ENCODE measurements at places on chromosomes 1 and 21.

DNA sequence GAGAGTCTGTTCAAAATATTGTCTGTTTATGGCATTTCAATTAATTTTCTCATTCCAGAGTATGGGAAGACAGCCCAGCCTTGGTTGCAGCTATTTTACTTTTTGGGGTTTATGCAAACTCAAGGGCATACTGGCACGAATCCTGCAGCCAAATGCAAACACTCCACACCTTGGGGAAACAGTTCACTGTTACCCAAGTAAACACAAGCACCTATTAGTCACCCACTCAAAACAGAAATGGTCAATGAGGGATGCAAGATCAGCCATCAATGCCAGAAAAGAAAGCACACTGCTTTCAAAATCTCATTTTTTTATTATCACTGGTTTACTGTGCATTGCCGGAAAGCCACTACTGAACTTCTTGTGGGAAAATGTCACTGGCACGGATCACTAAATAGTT, 170.6 kb downstream of the RUNX1 start:
- peaks cover 19% of the 10 kb centered on the region for H3K36me3 ChIP-seq
- peaks cover 25% of the 10 kb centered on the region for H3K4me1 ChIP-seq
- no peak for DNase-seq
- no peaks in the 10 kb centered on the region for H3K27me3 ChIP-seq
- H3K27ac ChIP-seq = peak overlapping the region; percentile 21

- no peak overlapping the region for H3K27ac ChIP-seq
- H3K27me3 ChIP-seq = no peaks in the 10 kb centered on the region
- no peaks in the 10 kb centered on the region for H3K4me1 ChIP-seq
- H3K4me3 ChIP-seq = no peak overlapping the region
- DNase-seq = no peak
- no peaks in the 10 kb centered on the region for H3K36me3 ChIP-seq
These were observed 34.6 kb downstream of the C8B start for GRCh38 chr1:56931211-56931610.

DNA sequence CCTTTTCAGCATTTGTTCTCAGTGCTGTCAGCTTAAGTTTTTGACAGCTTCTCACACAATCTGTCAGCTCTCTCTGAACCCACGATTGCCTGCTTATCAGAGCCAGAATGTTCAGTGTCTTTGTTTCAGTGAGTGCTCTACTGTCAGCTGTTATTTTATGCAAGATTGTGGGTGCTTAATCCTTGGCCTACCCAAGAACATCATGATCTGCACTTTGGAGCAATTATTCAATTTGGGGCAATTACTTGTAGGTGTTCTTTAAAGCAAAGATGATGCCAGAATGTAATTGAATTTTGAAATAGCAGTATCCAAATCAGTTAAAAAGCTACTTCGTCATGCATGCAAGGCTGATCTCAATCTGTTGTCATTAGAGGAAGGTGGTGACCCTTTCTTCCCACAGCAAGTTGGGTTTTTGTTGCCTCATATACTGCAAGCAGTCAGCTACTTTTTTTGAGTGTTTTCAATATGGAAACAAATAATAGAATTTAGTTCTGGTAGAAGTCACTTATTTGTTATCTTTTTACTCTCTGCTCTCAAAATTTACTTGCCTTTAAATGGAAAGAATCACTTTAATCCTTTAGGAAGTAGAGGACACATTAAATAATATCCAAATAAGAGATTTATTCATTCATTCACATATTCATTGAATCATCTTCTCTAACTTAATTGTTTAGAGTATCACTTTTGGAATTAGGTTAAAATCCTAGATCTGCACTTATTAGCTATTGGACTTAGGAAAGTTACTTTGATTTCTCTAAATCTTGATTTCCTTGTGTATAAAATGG, 253.5 kb upstream of the CACYBP start:
- H3K27ac ChIP-seq = no peak overlapping the region
- H3K4me3 ChIP-seq = no peak overlapping the region
- no peaks in the 10 kb centered on the region for H3K4me1 ChIP-seq
- H3K27me3 ChIP-seq = no peaks in the 10 kb centered on the region
- H3K36me3 ChIP-seq = no peaks in the 10 kb centered on the region

DNA sequence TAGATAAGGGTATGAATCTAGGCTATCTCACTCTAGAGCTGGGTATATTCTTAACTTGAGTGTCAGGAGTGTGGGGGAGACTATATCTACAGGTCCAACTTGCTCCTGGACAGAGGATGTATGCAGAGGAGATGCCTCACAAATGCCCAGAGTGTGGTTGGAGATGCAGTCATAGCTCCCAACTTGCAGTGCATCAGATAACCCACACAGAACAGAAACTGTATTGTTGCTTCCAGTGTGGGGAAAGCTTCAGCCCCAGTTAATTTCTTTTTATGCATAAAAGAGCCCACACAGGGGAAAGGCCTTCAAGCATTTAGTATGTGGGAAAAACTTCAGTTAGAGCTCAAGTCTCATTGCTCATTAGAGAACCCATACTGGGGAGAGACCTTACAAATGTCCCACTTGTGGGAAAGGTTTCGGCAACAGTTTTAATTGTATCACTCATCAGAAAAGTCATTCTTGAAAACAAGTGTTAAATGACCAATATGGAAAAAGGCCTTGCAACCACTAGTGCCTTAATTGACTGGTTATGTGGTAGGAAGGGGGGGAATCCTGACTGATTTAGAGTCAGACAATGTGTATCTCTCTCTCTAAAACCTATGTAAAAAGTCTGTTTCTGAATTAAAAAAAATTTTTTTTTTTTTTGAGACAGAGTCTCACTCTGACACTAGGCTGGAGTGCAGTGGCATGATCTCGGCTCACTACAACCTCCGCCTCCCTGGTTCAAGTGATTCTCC, 67.9 kb downstream of the EBNA1BP2 start:
- H3K27me3 ChIP-seq = no peaks in the 10 kb centered on the region
- no peak overlapping the region for H3K4me3 ChIP-seq
- H3K27ac ChIP-seq = no peak overlapping the region
- DNase-seq = no peak

DNA sequence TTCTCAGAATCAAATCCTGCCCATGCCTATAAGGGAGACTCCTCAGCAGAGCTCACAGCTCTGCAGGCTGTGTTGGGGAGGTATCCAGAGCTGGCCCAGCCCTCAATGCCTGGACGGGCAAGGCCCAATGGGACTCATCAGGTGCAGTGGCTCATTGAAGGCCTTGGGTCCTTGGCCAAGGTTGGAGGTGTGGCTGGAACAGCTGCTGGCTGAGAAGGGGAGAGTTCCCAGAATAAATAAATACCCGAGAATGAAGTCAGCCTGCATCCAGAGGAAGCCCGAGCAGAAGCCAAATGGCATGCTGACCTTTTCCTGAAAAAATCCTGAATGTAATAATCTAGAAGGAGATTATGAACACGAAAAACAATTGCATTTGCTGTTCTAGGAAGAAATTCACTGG, 25.2 kb upstream of the IKBKE start:
- no peaks in the 10 kb centered on the region for H3K4me1 ChIP-seq
- H3K4me3 ChIP-seq = no peak overlapping the region
- peak; percentile 54 for DNase-seq
- H3K27me3 ChIP-seq = no peaks in the 10 kb centered on the region

GRCh38 chr1:95685081-95685480, 451.1 kb downstream of the RWDD3 start:
- no peak for DNase-seq
- no peaks in the 10 kb centered on the region for H3K36me3 ChIP-seq
- H3K4me3 ChIP-seq = no peak overlapping the region
- no peaks in the 10 kb centered on the region for H3K27me3 ChIP-seq
- H3K4me1 ChIP-seq = no peaks in the 10 kb centered on the region
- H3K27ac ChIP-seq = no peak overlapping the region

DNA sequence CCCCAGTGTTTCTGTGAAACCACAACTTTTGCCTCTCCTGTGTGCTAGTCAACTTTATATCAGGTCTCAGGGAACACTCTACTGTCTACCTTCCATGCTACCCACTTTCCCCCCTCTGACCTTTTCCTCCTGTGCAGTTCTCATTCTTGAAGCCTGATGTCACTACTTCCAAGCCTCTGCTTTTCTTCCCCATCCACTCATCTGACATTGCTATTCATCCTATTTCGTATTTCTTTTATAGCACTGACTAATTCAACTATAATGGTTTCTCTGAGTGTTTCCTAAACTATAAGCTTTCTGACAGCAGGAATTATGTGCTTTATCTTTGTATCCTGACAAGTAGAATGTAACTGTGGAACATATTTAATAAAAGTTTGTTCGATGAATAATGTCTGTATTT, 18.2 kb upstream of the DPH5 start:
- no peaks in the 10 kb centered on the region for H3K27me3 ChIP-seq
- no peak for DNase-seq
- H3K4me1 ChIP-seq = no peaks in the 10 kb centered on the region
- H3K36me3 ChIP-seq = no peaks in the 10 kb centered on the region

DNA sequence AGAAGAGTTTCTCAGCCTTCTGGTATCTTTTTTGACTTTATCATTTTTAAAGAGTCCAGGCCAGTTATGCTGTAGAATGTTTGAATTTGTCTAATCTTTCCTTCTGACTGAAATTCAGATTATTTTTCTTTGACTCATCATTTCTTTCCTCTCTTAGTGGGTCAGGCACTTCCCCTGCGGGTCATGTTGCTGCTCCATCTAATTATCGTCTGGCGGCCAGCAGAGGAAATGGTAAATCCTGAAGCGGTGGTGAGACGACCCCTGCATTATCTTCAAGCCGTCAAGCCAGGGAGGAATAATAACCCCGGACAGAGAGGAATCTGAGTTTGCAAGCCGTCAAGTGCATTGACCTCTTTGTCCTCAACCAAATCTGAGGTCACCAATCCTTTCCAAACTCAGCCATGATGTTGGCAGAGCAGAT, 102.1 kb downstream of the ADSS2 start:
- no peak for DNase-seq
- H3K4me1 ChIP-seq = peaks cover 2% of the 10 kb centered on the region
- H3K27me3 ChIP-seq = no peaks in the 10 kb centered on the region
- no peak overlapping the region for H3K4me3 ChIP-seq
- no peaks in the 10 kb centered on the region for H3K36me3 ChIP-seq

GRCh38 chr21:17146426-17146825, 366.4 kb upstream of the CXADR start:
- no peak overlapping the region for H3K27ac ChIP-seq
- DNase-seq = no peak
- no peaks in the 10 kb centered on the region for H3K27me3 ChIP-seq
- H3K36me3 ChIP-seq = no peaks in the 10 kb centered on the region
- H3K4me3 ChIP-seq = no peak overlapping the region

DNA sequence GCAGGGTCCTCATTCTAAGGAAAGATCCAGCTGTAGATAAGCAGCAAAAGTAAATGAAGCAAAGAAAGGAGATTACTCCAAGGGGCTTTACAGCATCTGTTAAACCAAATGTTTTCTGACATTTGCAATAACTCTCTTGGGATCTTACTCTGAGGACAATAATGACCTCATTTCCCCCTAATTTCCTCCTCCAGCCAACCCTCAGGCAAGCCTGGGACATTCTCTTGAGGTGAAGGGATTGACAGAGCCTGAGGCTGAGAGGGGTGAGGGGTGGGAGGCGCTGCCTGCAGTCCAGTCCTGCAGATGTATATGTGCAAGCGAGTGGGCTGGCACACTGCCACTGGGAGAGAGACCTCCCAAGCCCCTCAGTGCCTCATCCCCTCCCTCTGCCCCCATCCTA, 40.5 kb upstream of the NEK2 start:
- H3K36me3 ChIP-seq = no peaks in the 10 kb centered on the region
- no peaks in the 10 kb centered on the region for H3K4me1 ChIP-seq
- no peak for DNase-seq
- no peak overlapping the region for H3K27ac ChIP-seq

DNA sequence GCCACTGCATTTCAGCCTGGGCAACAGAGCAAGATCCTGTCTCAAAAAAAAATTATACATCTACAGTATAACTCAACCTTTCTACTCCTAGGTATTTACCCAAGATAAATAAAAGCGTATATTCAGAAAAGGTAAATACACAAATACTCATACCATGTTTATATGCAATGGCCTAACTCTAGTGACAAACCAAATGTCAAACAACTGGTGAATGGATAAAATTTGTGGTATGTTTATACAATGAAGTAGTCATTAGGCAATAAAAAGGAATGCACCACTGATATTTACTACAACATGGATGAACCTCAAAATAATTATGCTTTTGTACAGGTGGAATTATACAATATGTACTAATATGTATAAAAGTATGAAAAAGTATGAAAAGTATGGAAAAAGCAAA, 174.2 kb upstream of the GORAB start:
- no peak overlapping the region for H3K27ac ChIP-seq
- peaks cover 23% of the 10 kb centered on the region for H3K4me1 ChIP-seq
- no peak for DNase-seq
- no peaks in the 10 kb centered on the region for H3K27me3 ChIP-seq
- H3K36me3 ChIP-seq = no peaks in the 10 kb centered on the region

DNA sequence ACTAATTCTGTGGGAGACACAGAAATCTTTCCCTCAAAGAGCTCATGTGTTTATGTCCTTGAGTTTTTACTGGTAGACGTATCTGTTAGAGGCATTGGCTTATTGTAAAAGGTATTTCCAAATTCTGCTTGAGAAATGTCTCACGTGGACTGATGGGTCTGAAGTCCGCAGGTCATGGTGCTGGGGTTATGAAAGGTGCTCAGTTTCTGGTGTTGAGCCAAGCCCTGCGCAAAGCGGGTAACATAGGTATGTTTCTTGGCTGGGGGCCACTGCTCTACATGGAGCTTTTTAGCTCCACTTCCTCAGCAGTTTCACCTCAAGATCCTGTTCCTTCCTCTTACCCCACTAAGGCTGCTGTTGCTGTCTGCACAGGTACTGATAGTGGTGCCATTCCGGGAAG, 10.8 kb downstream of the UTP25 start:
- no peak overlapping the region for H3K27ac ChIP-seq
- H3K27me3 ChIP-seq = no peaks in the 10 kb centered on the region
- no peak for DNase-seq
- H3K4me3 ChIP-seq = no peak overlapping the region
